NAMALWA (cell line): ENCODE measurements at places on chromosomes 7 and 10.
A peak's percentile ranks its signal among the peaks of the same experiment; 100 is the strongest.

DNA sequence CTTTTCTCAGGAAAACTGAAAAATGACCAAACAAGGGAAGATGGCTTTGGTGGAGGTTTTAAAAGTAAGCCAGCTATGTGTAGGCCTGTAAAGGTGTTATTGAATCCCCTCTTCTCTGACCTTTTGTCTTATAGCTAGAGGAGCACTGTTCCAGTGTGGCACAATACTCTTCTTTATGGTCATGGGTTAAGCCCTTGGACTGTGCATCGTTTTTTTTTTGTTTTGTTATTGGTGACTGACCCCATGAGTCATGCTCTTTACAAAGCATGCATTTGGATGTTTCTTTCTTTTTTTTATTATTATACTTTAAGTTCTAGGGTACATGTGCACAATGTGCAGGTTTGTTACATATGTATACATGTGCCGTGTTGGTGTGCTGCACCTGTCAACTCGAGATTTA, 19.6 kb upstream of the FAM25A start:
- DNase-seq: no peak

- DNase-seq: no peak
These were observed 49.8 kb upstream of the FHIP2A start for GRCh38 chr10:114771749-114772148.

DNA sequence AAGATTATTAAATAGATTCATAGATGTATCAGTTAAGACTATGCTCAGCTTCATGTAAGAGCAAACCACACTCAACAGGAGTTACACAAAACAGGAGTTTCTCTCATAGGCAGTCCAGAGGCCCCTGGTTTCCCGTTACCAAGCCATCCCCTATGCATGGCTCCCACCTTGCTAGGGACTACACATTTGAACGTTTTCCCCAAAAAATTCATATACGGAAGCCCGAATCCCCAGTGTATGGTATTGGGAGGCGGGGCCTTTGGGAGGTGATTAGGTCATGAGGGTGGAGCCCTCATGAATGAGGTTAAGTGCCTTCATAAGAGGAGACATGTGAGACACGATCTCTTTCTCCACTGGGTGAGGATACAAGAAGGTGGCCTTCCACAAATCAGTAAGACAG, 29.1 kb downstream of the RSU1 start:
- DNase-seq: no peak

GRCh38 chr10:104337521-104337984, 712 bp downstream of the ITPRIP start:
- peak; percentile 76 for DNase-seq

GRCh38 chr10:118343115-118343514, 991 bp upstream of the FAM204A start:
- DNase-seq: peak; percentile 5

GRCh38 chr10:100089241-100089640, 7.6 kb upstream of the CPN1 start:
- DNase-seq: no peak

DNA sequence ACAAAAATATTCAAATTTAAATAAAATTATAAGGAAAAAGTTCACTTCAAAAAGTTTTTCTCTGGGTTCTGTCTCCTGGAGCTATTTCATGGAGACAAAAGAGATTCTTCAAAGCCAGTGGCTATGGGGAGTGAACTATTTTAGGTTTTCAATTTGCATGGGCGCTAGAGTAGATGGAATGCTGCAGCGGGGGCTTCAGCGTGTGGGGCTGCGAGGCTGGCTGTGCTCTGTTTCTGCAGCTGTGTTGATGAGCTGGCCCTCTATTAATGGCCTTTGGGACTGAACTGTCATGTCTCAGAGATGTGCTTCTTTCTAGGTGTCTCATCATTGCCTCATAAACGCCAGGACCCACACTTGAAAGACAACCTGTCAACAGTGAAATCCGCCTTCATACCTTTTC, 108.4 kb upstream of the NPY start:
- DNase-seq: no peak
